ENCODE measurements at places on chromosomes 12 and 14. TPM values are rescaled to one million over a fixed set of nuclear protein-coding genes. Genes with fewer than 3 reads are reported as not detected.
A peak's percentile ranks its signal among the peaks of the same experiment; 100 is the strongest.

The ZDHHC22 gene
- not detected for total RNA-seq

The ANO2 gene
- 0.57 TPM for total RNA-seq

The SLC10A1 gene
- not detected for total RNA-seq

DNA sequence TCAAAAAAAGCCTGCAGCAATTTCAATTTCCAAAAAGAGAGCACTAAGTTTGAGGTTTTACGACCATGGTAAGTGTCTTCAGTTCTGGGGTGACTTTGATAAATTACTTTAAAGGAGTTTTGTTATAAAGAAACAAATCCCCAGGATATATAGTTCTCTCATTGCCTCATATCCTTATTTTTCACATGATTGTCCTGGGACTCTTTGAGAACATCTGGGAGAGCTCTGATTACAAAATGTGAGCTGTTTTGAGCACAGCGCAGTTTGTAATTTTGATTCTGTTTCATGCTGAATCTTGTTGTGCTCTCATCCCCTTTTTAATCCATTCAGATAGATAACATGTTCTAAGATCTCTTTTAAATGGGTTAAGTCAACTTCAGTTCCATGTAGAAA lies 67.7 kb upstream of the DCN start:
- H3K4me3 ChIP-seq = no peak overlapping the region
- no peaks in the 10 kb centered on the region for H3K4me1 ChIP-seq
- peak overlapping the region; percentile 21 for H3K27ac ChIP-seq
- no peak for DNase-seq

DNA sequence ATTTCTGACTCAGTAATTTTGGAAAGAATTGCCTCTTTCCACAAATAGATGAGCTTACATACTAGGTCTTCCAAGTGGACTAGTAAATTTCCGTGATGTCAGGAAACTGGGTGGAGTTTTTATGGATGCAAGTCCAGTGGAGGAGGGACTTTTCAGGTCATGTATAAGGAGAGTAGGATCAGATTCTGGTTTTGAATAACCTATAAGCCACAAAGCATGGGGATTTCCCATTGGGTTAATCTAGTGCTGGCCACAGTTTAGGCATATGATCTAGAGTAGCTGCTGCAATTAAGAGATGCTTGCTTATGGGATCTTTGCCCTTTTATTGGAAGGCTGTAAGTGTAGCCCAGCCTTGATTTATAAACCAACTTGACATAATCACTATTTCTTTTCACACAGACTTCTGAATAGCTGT lies 33.8 kb downstream of the STK38L start:
- no peak overlapping the region for H3K4me3 ChIP-seq
- H3K4me1 ChIP-seq = peaks cover 2% of the 10 kb centered on the region
- H3K27ac ChIP-seq = no peak overlapping the region

GRCh38 chr12:117489671-117490070 lies 128.2 kb upstream of the NOS1 start:
- no peaks in the 10 kb centered on the region for H3K36me3 ChIP-seq
- H3K27ac ChIP-seq = no peak overlapping the region
- no peak for DNase-seq
- H3K4me1 ChIP-seq = no peaks in the 10 kb centered on the region
- H3K4me3 ChIP-seq = no peak overlapping the region
- no peaks in the 10 kb centered on the region for H3K27me3 ChIP-seq

DNA sequence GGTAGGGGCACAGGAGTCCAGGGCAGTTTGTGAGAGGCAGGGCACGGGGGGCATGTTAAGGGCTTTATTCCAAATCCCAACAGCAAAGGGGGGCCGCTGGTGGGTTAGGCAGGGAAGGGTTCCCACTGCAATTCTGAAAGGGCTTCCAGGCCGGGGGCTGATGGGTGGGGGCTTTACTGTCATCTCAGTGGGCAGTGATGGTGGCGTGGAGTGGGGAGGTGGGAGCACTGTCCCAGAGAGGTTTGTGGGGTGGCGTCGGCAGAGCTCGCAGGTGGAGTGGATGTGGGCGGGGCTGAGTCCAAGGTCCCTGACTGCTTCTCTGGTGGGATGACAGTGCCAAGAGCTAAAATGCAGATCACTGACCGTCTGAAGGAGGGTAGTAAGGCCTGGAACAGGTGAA lies 121.6 kb upstream of the EVL start:
- H3K4me3 ChIP-seq = no peak overlapping the region
- peaks cover 8% of the 10 kb centered on the region for H3K4me1 ChIP-seq
- H3K27ac ChIP-seq = no peak overlapping the region

DNA sequence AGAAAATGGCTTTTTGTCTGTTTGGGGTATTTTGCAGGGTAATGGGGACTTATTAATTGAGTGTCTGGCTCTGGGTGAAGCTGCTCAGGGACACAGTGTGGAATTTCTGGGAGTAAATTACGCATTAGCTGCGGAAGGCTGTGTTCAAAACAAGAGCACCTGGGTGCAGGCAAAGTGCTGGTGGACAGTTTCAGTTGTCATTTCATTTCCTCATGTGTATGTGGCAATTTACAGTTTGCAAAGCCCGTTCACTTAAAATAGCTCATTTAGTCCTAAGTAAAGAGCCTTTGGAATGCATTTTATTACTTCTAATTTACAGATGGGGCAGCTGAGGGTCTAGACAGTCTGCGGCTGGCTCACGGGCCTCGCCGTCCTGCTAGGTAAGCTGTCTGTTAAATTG lies 546.8 kb downstream of the BCL11B start:
- no peak overlapping the region for H3K4me3 ChIP-seq
- H3K27ac ChIP-seq = no peak overlapping the region
- H3K27me3 ChIP-seq = no peaks in the 10 kb centered on the region

DNA sequence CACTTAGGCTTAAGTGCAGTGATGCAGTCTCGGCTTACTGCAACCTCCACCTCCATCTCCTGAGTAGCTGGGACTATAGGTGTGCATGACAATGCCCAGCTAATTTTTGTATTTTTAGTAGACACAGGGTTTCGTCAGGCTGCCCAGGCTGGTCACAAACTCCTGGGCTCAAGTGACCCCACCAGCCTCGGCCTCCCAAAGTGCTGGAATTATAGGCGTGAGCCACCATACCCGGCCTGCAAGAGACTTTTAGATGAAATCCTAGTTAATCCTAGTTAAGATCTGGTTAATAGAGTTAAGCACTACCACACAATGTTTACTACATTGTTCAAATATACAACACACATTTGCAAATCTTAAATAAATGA lies 196.5 kb upstream of the AMIGO2 start:
- peak overlapping the region; percentile 46 for H3K27ac ChIP-seq
- H3K36me3 ChIP-seq = no peaks in the 10 kb centered on the region
- no peaks in the 10 kb centered on the region for H3K27me3 ChIP-seq
- H3K4me3 ChIP-seq = no peak overlapping the region
- peaks cover 6% of the 10 kb centered on the region for H3K4me1 ChIP-seq
- no peak for DNase-seq

- DNase-seq = no peak
- H3K4me3 ChIP-seq = no peak overlapping the region
- no peaks in the 10 kb centered on the region for H3K27me3 ChIP-seq
- H3K36me3 ChIP-seq = no peaks in the 10 kb centered on the region
- H3K27ac ChIP-seq = no peak overlapping the region
Measured at GRCh38 chr14:21003788-21004346, 4.8 kb downstream of the SLC39A2 start.

DNA sequence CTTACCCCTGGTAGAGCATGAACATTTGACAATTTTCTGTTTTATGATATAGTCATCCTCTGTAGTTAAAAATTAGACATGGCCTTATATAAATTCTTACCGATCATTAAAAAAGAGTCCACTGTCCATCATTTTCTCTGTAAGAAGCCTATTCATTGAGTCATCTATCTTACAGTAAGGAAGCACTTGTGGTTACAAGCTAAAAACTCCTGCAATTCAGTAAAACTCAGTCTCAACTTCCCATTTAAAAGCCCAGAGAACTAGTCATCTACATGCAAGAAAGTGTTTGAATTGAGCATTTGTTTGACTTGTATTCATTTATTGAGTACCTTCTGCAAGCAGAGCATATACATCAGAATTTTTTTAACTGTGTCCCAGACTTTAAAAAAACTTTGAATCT lies 63.3 kb downstream of the GTF2A1 start:
- H3K27me3 ChIP-seq = no peaks in the 10 kb centered on the region
- H3K36me3 ChIP-seq = no peaks in the 10 kb centered on the region
- H3K4me1 ChIP-seq = no peaks in the 10 kb centered on the region
- no peak overlapping the region for H3K4me3 ChIP-seq

- no peaks in the 10 kb centered on the region for H3K27me3 ChIP-seq
- no peak overlapping the region for H3K4me3 ChIP-seq
- DNase-seq = no peak
- no peak overlapping the region for H3K27ac ChIP-seq
- H3K4me1 ChIP-seq = no peaks in the 10 kb centered on the region
Measured at GRCh38 chr14:70558356-70558755, 23.6 kb upstream of the ADAM20 start.

DNA sequence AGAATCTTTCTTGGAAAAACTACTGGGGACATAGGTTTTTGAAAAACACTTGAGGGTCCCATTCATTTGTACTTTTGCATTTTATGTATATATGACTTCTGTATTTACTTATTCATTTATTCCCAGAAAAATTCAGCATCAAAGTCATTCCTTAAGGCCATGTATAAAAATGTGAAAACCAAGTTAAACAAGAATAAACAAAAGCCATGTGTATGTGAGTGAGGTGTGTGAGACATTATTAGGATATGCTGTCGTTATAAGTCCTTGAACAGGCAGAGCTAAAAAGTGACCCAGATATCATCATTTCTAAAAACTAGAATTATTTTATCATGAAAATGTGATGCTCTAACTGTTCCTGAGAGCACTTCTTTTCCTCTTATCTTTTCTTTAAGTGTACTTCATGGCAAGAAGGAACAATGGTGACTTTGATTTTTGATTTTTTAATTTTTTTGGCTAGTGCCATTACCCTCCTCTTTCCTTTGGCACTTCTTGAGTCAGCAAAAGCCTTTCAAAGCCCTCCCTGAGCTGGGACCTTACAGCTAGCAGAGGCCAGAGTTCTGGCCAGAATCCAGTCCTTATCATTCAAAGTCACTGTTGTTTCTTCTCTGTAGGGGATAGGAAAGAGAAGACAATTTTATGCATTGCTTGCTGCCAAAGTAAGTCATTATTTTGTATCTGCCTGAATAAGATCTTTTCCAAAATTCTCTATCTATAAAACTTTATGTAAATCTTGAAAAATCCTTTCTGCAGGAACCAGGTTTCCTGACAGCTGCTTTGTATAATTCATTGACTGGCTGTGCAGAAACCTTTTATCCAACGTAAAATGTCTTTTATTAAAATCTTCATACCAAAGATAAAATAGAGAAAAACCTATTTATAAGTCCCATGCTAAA lies 419.7 kb upstream of the PRICKLE1 start:
- H3K27me3 ChIP-seq = no peaks in the 10 kb centered on the region
- DNase-seq = no peak
- H3K4me3 ChIP-seq = no peak overlapping the region
- no peaks in the 10 kb centered on the region for H3K36me3 ChIP-seq
- no peak overlapping the region for H3K27ac ChIP-seq

DNA sequence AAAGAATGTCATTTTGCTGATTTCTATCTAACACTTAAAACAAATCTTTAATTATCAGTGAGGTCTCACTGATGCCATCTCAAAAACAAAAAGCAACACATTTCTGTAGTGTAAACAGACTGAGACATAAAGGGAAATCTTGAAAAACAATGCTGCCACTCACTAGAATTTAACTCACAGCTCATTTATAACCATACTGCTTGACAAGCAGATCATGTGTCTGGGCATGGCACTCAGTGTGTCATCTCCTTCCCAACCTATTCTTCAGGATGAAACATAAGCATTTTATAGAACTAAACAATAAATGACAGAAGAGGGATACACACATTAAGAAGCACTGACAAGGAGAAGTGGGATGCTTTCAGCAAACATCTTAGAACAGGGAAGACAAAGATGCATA lies 22.4 kb downstream of the ATF7 start:
- no peaks in the 10 kb centered on the region for H3K36me3 ChIP-seq
- H3K27me3 ChIP-seq = no peaks in the 10 kb centered on the region
- no peak overlapping the region for H3K27ac ChIP-seq
- DNase-seq = no peak
- H3K4me1 ChIP-seq = peaks cover 12% of the 10 kb centered on the region

All from thymus (tissue), 14 donors.